ENCODE measurements at places on chromosomes 7 and 10. TPM values are rescaled to one million over a fixed set of nuclear protein-coding genes. Genes with fewer than 3 reads are reported as not detected.

DNA sequence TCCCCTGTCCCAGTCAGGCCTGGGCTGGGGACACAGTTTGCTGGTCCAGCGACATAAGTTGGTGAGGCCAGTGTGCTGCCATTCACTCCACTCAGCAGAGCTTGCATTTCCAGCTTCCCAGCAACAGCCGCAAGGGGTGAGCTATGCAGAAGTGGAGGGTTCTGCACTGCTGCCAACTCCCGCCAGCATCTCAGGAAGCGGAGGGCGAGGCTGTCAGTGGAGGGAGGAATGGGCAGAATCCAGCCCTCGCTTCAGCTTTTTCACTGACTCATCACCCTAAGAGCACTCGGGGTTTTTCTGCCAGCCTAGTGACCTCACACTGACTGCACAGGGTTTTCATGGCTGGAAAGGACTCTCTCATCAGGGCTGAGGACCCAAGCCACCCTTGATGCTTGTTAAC is 625.1 kb upstream of the MKI67 start:
- no peak for DNase-seq

NRG3 gene
- total RNA-seq, result 65.1 TPM

NUTM2E gene
- total RNA-seq, result 1.2 TPM

FGFBP3 gene
- 2.8 TPM for total RNA-seq

- no peak for DNase-seq
Measured at GRCh38 chr7:13047061-13047460, 359.6 kb downstream of the ARL4A start.

- no peak for DNase-seq
Measured at GRCh38 chr7:84553711-84554110, 359.1 kb upstream of the SEMA3A start.

GRCh38 chr10:78405736-78406135 is 372.1 kb downstream of the RPS24 start:
- no peak for DNase-seq

FHIP2A gene
- 29.3 TPM for total RNA-seq

TRIM24 gene
- total RNA-seq, result 21.4 TPM

DNA sequence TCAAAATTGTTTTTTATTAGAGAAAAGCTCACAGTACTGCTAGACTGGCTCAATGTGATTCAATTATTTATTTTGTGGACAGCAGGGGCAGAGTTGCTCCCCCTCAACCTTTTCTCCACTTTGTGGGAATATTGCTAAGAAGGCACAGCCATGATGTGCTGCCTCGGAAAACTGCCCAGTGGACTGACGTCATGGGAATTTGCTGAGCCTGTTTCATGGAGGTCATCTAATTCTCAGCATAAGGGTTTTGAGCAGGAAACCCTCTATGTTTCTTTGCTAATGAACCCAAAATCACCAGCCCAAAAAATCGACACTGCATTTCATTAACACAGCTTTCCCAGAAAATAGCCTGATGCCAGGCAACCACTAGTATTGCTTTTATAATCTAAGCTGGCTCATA is 228.8 kb upstream of the FAM3C start:
- DNase-seq, result no peak

DNA sequence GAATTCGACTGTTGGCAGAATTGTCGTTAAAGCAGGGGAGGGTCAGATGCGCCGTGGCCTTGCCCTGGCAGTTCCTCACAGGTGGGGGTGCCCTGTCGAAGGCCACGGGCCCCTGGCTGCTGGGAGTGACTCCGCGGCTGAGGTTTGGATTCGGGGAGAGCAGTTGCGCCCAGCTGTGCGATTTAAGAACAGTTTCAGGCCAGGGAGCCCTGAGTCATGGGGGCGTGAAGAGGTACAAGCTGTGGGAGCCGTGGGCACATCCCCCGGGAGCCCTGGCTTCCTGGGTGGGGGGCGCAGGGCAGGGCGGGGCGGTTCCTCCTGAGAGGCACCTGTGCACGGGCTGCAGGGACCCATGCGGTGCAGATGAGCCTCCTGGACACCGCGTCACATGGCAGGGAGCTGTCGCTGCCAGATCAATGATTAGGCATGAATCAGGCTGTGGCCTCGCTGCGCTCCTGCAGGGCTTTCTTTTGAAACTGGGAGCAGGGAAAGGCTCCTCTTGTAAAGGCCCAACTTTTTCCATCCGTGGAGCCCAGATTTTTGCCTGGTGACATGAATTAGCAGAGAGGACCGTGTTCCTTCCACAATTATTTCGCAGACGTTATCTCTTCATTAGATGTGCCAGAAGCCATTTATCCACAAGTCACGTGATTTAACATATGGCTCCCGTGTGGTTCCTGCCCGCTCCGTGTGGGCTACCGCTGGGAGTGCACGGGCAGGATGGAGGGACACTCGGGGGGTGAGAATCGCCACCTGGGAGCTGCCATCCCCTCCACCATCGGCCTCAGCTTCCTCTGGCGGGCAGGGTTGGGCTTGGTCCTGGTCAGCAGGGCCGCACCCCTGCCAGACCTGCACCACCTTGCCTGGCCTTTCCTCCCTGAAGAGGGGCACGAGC is 918 bp downstream of the PWWP2B start:
- DNase-seq, result no peak

GRCh38 chr7:18165166-18165565 is 137.5 kb upstream of the PRPS1L1 start:
- no peak for DNase-seq

DNA sequence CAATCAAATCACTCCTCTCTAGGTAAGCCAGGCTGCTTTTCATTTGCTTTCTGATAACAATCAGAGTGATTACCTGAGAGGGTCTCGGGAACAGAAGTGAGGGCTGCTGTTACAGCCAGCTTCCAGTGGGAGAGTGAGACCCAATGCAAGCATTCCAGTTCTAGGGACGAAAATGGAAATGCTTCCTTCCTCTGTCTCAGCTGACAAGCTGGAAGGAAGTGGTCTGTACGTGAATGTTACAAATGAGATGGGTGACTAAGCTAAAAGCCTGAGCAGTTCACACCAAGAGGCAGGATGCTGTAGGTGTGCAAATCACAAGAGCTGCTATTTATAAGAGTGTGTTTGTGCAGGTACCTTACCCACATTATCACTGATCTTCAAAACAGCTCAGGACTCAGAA is 772.4 kb downstream of the GRID1 start:
- DNase-seq, result no peak

DNA sequence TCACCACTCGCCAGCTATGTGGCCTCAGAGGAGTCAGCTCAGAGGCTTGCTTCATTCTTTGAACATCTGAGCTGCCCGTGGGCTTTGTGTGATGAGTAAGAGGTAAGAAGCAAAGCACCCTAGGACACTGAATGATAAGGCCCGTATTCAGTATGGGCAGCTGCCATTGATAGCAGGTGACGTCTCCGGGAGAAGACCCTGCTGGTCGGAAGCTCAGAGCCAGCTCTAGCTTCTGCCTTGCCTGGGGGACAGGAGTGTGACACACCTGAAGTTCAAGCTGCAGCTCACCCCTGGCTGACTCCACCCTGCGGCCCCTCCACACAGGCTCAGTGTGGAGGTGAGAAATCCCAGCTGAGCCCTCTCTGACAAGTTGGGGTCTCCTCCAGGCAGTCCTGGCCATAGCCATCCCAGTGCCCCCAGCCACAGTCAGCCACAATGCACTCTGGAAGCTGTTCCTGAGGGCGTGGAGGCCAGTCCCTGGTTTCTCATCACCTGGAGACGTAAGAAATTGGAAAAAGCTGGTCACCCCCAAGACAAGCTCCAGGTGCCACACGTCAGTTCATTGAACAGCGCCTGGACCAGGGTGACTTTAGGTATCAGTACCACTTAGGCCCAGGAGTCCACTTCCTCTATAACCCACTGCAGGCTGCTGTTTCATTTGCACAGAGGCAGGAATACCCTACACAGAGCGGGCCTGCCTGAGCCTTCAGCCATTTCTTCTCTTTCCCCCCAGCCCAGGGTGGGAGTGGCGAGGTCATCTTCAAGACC is 164.9 kb upstream of the RHEB start:
- DNase-seq, result no peak

DNA sequence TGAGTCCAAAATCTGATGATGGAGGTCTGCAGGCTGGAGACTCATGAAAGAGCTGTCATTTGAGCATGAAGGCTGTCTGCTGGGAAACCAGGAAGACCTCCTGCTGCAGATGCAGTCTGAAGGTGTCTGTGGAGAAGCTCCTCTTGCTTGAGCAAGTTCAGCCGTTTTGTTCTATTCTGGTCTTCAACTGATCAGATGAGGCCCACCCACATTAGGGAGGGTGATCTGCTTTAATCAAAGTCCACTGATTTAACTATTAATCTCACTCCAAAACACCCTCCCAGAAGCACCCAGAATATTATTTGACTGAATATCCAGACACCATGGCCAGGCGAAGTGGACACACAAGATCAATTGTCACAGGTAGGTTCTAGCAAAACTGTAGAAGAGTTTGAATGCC is 116.5 kb downstream of the GATA3 start:
- DNase-seq, result no peak

GRCh38 chr7:30330134-30331111 is 46.0 kb downstream of the ZNRF2 start:
- DNase-seq, result no peak

- peak; percentile 34 for DNase-seq
Measured at GRCh38 chr10:30534465-30535144, 94.9 kb downstream of the LYZL2 start.

GRCh38 chr10:81817596-81818170 is 57.3 kb upstream of the NRG3 start:
- no peak for DNase-seq

- no peak for DNase-seq
Measured at GRCh38 chr10:102670065-102670670, 25.9 kb downstream of the TRIM8 start.
